ENCODE measurements at places on chromosomes 16 and 17. TPM values are rescaled to one million over a fixed set of nuclear protein-coding genes. Genes with fewer than 3 reads are reported as not detected.

GRCh38 chr17:9446528-9446927 is 129.1 kb downstream of the STX8 start:
- H3K4me3 ChIP-seq, result no peak overlapping the region
- H3K27me3 ChIP-seq, result no peaks in the 10 kb centered on the region
- no peaks in the 10 kb centered on the region for H3K36me3 ChIP-seq
- H3K4me1 ChIP-seq, result peaks cover 9% of the 10 kb centered on the region
- no peak for DNase-seq

- H3K36me3 ChIP-seq, result no peaks in the 10 kb centered on the region
- DNase-seq, result no peak
- peaks cover 36% of the 10 kb centered on the region for H3K4me1 ChIP-seq
- H3K27ac ChIP-seq, result no peak overlapping the region
- no peaks in the 10 kb centered on the region for H3K27me3 ChIP-seq
- no peak overlapping the region for H3K4me3 ChIP-seq
Measured at GRCh38 chr16:19108409-19109287, 5.1 kb upstream of the ITPRIPL2 start.

- H3K36me3 ChIP-seq, result peaks cover 34% of the 10 kb centered on the region
- no peak overlapping the region for H3K27ac ChIP-seq
- H3K4me1 ChIP-seq, result peaks cover 18% of the 10 kb centered on the region
- H3K4me3 ChIP-seq, result no peak overlapping the region
Measured at GRCh38 chr17:58089111-58089510, 5.9 kb downstream of the DYNLL2 start.

GRCh38 chr17:77451245-77451893 is 310.6 kb downstream of the SEC14L1 start:
- H3K36me3 ChIP-seq, result peaks cover 2% of the 10 kb centered on the region
- no peaks in the 10 kb centered on the region for H3K27me3 ChIP-seq
- peaks cover 76% of the 10 kb centered on the region for H3K4me1 ChIP-seq
- peak overlapping the region; percentile 98 for H3K27ac ChIP-seq
- H3K4me3 ChIP-seq, result peak overlapping the region; percentile 83

DNA sequence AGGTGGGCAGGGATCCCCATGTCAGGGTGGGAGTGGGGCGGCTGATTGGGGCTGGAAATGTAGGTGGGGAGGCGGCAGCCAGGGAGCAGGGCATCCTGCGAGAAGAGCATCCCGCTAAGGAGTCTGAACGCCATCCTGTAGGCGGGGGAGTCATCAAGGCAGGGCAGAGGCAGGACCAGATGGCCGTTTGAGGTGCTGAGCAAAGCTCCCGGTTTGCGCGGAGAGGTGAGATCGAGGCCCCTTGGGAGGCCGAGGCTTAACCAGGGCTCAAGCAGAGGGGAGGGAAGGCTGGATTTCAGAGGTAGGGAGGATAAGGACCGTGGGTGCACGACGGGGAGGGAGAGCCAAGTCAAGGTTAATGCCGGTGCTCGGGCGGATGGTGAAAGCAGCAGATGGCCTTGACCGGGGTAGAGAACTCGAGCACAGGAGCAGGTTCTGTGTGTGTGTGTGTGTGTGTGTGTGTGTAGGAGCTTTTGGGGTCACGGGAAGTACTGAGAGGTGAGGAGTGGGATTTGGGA is 472 bp upstream of the NME2 start:
- peak overlapping the region; percentile 93 for H3K4me3 ChIP-seq
- H3K27me3 ChIP-seq, result no peaks in the 10 kb centered on the region
- DNase-seq, result no peak
- H3K4me1 ChIP-seq, result peaks cover 34% of the 10 kb centered on the region
- H3K36me3 ChIP-seq, result peaks cover 22% of the 10 kb centered on the region

- H3K36me3 ChIP-seq, result peaks cover 9% of the 10 kb centered on the region
- no peaks in the 10 kb centered on the region for H3K27me3 ChIP-seq
- no peak for DNase-seq
- H3K4me3 ChIP-seq, result no peak overlapping the region
Measured at GRCh38 chr16:70396246-70396904, 42.5 kb downstream of the ST3GAL2 start.

GRCh38 chr17:35795871-35796265 is 427 bp upstream of the MMP28 start:
- peak overlapping the region; percentile 64 for H3K4me3 ChIP-seq
- no peak for DNase-seq
- H3K27me3 ChIP-seq, result peaks cover 1% of the 10 kb centered on the region
- peaks cover 59% of the 10 kb centered on the region for H3K4me1 ChIP-seq
- no peaks in the 10 kb centered on the region for H3K36me3 ChIP-seq

- peaks cover 8% of the 10 kb centered on the region for H3K36me3 ChIP-seq
- no peak overlapping the region for H3K4me3 ChIP-seq
- H3K27ac ChIP-seq, result no peak overlapping the region
Measured at GRCh38 chr16:53175118-53175517, 120.3 kb downstream of the CHD9 start.

DNA sequence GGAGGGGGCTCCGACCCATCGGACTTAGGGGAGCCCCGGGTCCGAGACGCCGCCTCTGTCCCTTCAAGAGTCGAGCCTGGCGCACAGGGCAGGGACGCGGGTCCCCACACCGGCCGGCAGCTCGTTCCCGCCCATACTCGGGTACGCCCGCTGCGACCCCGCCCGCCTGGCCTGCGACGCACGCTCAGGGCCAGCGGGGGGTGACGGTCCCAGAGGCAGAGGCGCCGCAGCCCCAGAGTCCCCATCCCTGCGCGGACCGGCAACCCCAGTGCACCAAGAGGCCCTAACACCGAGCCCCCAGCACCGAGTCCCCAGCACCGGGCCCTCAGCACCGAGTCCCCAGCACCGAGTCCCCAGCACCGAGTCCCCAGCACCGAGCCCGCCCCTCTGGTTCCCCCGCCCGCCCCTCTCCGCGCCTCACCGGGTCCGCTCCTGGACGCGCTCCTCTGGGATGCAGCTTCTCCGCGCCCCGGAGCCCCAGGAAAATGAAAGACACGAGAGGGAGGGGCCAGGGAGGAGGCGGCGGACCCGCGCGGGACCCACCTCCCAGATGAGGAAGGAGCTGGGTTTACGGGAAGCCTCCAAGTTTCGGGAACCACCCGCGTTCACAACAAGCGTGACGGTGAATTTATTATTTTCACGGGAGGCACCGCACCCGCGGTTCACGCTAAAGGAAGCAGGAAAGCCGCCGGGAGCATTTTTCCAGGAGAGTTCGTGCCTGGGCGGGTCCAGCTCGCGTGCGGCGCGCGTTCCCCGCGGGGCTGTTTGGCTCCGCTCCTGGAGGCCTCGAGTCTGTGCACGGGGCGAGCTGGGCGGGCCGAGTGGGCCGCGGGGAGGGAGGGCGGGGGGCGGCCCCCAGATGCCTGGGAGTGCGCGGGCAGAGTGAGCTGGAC is at the start of gene SECTM1:
Gene SECTM1, minus strand, starts transcription at position 488 of the 893 bp plus-strand sequence. CDS start 6,526 bp downstream, outside the sequence.
- no peaks in the 10 kb centered on the region for H3K36me3 ChIP-seq
- no peak for DNase-seq
- H3K4me3 ChIP-seq, result peak within 1 kb of the TSS; percentile 59
- peaks cover 8% of the 10 kb centered on the region for H3K27me3 ChIP-seq
- peak within 1 kb of the TSS; percentile 65 for H3K27ac ChIP-seq

DNA sequence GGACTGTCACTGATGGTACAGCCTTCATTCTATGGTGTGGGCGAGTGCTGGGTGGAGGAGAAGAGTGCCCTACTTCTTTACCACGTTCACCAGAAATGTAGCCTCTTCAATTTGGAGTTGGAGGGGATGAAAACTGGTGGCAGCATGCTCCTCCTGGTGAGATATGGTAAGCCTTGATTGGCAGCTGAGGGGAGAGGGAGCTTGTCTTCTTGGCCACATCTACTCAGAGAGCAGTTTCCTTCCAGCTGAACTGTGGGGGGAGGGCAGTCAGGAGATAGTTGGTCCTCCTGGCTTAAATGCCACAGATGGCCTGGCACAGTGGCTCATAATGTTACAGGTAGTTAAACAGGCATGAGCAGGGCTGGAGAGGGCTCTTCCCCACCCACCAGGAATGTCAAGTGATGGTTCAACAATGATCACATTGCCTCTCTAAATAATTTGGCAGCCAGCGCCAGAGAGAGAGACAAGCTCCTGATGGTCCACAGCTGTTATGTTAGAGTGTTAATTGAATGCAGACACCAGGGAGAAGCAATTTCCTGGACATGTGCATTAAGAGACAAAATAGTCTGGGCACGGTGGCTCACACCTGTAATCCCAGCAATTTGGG is 9.0 kb upstream of the MAPK3 start:
- H3K4me3 ChIP-seq, result no peak overlapping the region
- no peaks in the 10 kb centered on the region for H3K4me1 ChIP-seq
- H3K27me3 ChIP-seq, result no peaks in the 10 kb centered on the region
- H3K36me3 ChIP-seq, result no peaks in the 10 kb centered on the region
- no peak overlapping the region for H3K27ac ChIP-seq

- H3K36me3 ChIP-seq, result peaks cover 3% of the 10 kb centered on the region
- no peak overlapping the region for H3K4me3 ChIP-seq
- peaks cover 5% of the 10 kb centered on the region for H3K4me1 ChIP-seq
- DNase-seq, result no peak
Measured at GRCh38 chr17:34276826-34277225, 6.8 kb downstream of the CCL7 start.

DNA sequence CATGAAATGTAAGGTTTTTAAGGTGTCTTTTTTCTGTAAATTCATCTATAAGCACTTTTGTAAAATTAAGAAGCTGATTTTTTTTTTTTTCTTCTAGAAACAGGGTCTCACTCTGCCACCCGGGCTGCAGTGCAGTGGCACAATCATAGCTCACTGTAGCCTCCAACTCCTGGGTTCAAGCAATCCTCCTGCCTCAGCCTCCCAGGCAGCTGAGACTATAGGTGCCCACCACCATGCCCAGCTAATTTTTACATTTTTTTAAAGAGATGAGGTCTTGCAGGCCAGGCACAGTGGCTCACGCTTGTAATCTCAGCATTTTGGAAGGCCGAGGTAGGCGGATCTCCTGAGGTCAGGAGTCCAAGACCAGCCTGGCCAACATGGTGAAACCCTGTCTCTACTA is 4.5 kb upstream of the CYB5B start:
- H3K27me3 ChIP-seq, result no peaks in the 10 kb centered on the region
- no peak overlapping the region for H3K4me3 ChIP-seq
- DNase-seq, result no peak
- no peaks in the 10 kb centered on the region for H3K36me3 ChIP-seq
- peaks cover 14% of the 10 kb centered on the region for H3K4me1 ChIP-seq

- peaks cover 69% of the 10 kb centered on the region for H3K4me1 ChIP-seq
- no peaks in the 10 kb centered on the region for H3K27me3 ChIP-seq
- H3K4me3 ChIP-seq, result no peak overlapping the region
- DNase-seq, result no peak
- peak overlapping the region; percentile 79 for H3K27ac ChIP-seq
Measured at GRCh38 chr16:89453501-89454321, 36.6 kb downstream of the ANKRD11 start.

DNA sequence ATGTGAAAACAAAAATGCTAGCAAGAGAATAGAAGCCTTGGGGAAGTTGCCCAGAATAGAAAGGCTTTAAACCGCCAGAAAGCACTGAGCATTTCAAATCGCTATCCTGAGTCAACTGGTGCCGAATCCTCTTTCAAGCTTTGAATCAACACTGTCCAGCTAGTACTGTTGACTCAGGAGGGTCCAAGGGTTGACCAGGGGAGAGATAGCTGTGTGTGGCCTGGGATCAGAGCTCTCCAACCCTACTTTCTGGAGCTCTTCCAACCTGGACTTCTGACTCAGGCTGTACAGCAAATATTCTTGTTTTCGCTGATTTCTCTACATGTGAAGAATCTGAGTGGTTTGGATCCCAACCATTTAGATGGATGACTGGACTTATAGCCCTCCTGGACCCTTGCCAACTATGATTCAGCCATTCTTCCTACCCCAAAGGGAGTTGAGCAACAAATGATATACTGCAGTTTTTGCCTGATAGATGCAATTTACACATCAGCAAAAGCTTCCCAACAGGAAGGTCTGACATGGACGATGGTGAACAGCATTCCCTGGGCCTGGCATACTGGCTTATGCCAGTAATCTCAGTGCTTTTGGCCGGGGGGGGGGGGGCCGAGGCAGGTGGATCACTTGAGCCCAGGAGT is 154.0 kb upstream of the SDK2 start:
- H3K27me3 ChIP-seq, result peaks cover 19% of the 10 kb centered on the region
- DNase-seq, result no peak
- H3K27ac ChIP-seq, result peak overlapping the region; percentile 59
- H3K4me3 ChIP-seq, result no peak overlapping the region

DNA sequence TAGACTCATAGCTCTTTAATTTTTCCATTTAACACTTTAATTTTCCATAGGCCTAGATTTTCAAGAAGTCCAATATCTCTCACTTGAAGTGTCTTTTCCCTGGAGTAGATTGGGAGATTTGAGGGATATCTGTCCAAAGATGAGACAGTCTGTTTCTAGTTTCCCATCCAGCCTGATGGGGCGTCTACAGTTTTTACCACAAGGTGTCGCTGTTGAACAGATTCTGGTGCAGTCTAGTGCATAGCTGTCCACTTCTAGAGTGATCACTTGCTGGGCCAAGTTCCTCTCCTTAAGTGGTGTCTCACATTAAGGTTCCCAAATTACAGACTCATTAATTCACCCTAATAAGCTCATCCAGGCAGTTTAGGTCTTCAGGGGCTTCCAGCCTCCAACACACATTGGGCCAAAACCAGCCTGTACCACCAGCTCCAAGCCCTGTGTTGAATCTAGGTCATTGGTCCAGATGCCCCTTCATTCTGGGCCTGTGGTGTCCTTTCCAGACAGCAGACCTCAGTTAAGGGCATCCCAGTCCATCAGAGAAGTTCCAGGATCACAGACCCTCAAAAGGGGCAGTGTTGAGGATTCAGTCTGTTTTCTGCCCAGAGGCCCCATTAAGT is 9.4 kb downstream of the SNX20 start:
- DNase-seq, result no peak
- no peak overlapping the region for H3K27ac ChIP-seq
- peaks cover 1% of the 10 kb centered on the region for H3K36me3 ChIP-seq
- H3K27me3 ChIP-seq, result no peaks in the 10 kb centered on the region
- H3K4me1 ChIP-seq, result peaks cover 5% of the 10 kb centered on the region

GRCh38 chr16:59169168-59169567 is 435.1 kb upstream of the GOT2 start:
- no peaks in the 10 kb centered on the region for H3K36me3 ChIP-seq
- peaks cover 13% of the 10 kb centered on the region for H3K27me3 ChIP-seq
- H3K4me1 ChIP-seq, result peaks cover 3% of the 10 kb centered on the region

DNA sequence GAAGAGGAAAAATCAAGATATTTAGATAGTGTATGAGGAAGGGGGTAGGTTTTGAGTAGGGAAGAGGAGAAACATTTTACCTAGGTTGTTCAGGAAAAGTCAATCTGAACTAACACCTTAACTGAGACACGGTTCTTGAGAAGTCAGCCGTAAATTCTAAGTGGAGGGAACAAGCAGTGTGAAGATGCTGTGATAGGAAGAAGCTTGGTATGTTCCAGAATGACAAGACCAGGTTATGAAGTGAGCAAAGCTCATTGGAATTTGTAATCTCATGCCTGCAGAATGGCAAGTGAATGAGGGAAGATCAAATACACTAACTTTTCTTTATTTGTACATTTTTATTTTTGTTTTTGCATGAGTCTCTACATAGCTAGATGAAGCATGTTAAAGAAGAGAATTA is 307.6 kb downstream of the ZFHX3 start:
- no peak overlapping the region for H3K27ac ChIP-seq
- H3K4me3 ChIP-seq, result no peak overlapping the region
- no peak for DNase-seq
- no peaks in the 10 kb centered on the region for H3K36me3 ChIP-seq

GRCh38 chr16:3443108-3444031 is at the start of the genes NAA60 and ZNF597:
NAA60 (plus strand) TSS chr16:3443680; CDS start chr16:3476228, 32,548 bp downstream.
ZNF597 (minus strand) TSS chr16:3443504; CDS start chr16:3443153, 351 bp downstream.
- H3K27ac ChIP-seq, result peak within 1 kb of the TSS; percentile 98

The KRT25 gene
- not detected for total RNA-seq

The IL17C gene
- total RNA-seq, result not detected

The NKD1 gene
- total RNA-seq, result 8.0 TPM

The SPDYE4 gene
- not detected for total RNA-seq

The TAT gene
- 0.35 TPM for total RNA-seq

The LYRM1 gene
- 20.1 TPM for total RNA-seq

The SHISA9 gene
- total RNA-seq, result 1.6 TPM

The MVD gene
- 40.0 TPM for total RNA-seq
